ENCODE measurements at places on chromosomes 5 and 9.

- no peak for DNase-seq
These were observed 120.6 kb upstream of the GABRP start for GRCh38 chr5:170662966-170663365.

GRCh38 chr5:87007737-87008136, 259.9 kb upstream of the RASA1 start:
- DNase-seq: no peak

DNA sequence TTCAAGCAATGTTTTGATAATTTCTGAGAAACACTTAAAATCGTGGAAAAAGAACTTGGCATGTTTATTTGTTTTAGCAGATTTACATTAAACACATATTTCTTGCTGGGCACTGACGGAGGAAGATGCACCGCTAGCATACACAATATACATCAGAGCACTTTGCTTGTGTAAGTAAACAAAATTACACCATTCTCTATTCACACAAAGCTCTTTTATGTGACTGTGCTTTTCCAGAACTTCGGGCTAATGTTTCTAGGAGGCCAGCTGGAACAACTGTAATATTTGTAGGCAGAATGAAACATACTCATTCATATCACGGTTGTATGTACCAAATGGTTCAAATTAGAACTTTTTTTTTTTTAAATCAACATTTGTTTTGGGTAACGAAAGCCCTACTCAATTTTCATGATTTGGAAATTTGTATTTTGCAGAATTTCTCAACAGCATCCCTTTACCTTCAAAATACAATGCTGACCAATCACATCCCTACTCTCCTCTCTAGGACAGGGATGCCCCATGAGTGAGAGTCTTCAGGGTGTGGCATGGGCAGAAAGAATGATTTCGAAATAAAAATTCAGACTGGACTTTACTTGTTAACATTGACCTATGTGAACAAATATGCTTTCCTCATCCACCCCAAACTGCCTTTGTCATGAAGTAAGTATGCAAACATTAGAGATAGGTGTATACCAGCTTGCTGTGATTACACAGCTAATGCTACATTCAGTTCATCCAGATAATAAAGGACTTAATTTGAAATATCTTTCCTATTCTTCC, 425.1 kb downstream of the BNC2 start:
- DNase-seq: no peak

GRCh38 chr5:156475182-156476157, 148.5 kb downstream of the SGCD start:
- DNase-seq: no peak

- no peak for DNase-seq
These were observed 316.9 kb downstream of the KCNN2 start for GRCh38 chr5:114678778-114679177.

DNA sequence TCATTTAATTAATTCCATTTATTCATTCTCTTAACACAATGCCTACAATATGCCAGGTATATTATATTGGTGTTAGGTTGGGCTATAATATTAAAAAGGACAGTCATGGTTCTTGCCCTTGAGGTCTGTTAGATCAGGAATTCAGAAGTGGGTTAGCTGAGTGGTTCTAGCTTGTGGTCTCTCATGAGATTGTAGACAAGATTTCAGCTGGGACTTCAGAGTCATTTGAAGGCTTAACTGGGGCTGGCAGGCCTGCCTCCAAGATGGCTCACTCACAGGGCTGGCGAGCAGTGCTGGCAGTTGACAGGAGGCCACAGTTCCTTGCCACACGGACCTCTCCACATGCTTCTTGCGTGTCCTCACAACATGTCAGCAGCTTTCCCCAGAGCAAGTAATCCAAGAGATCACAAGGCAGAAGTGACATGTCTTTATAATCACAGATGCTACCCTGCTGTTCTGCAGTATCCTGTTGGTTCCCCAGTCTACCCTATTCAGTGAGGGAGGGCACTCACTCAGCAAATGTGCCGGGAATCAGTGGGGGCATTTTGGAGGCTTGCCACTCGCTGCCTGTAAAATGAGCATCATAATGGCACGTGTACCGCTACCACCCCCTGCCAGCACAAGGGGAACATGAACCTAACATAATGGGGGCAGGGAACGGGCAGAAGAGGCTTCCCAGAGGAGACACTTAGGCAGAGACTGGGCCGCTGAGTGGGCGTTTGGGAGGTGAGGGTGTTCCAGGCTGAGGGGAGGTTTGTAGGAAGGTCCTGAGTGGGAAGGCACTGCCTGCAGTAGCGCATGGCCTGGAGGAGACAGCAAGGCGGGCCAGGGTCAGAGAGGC, 70.0 kb downstream of the EXOSC2 start:
- DNase-seq: no peak

GRCh38 chr5:74021126-74021525, 395.1 kb downstream of the ARHGEF28 start:
- DNase-seq: peak; percentile 18

GRCh38 chr5:12652201-12652600, 748.0 kb upstream of the CTNND2 start:
- no peak for DNase-seq

DNA sequence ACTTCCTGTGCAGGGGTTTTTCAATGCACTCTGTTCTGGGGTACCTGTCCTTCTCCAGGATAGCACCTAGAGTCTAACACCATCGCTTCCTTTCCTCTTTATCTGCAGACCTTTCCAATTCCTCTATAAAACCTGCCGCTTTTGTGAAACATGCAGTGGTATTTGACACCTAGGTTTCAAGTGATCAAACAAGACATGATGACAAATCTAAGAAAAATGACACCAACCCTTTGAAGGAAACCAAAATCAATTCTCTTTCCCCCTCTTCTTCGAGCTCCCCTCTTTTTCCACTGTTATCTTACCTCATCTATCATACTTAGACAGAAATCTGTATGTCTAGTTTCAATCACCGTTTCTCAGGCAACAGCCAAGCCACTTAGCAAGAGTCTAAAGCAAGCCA, 25.6 kb upstream of the RANBP17 start:
- DNase-seq: no peak

- DNase-seq: no peak
These were observed 405.7 kb upstream of the EDIL3 start for GRCh38 chr5:84790406-84790805.

DNA sequence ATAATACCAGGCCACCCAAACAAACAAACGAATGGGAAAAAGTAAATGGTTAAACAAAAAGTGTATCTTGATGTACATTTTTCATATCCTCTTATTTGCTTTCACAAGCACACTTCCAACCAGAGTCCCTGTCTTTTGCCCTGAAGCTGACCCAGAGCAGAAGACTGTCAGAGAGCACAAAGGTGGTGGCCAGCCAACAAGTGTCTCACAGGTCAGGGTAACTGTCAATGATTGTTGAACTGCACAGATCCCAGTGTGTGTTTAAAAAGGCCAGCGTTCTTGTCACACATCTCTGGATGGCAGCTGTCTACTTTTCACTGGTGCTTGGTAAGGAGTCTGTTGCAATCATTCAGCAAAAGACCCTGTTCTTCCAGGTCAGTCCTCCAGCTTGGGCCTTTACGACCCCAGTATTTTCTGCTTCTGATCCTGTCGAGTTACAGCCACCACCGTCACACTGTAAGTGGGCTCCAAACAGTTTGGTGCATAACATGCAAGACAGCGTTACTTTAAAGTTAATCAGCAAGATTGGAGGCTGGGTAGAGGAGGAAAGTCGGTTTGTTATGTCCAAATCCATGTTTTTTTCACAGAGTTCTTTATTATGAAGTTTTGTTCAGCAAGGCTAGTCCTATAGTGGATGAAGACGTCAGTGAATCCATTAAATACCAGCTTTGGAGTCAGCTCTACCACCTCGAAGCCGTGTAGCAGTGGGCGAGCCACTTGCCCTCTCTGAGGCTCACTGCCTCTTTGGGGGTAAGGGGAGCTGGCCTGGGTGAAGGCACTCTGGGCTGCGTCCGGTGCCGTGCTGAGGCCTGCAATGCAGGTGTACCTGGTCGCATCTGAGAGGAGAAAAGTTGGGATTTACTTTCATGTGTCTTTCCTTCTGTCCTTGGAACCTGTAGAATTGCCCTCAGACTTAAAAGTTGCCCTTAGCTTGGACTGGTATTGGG, 265.7 kb downstream of the AOPEP start:
- no peak for DNase-seq

GRCh38 chr5:120792477-120792876, 328.4 kb downstream of the PRR16 start:
- no peak for DNase-seq

GRCh38 chr5:86964889-86965288, 302.8 kb upstream of the RASA1 start:
- no peak for DNase-seq

DNA sequence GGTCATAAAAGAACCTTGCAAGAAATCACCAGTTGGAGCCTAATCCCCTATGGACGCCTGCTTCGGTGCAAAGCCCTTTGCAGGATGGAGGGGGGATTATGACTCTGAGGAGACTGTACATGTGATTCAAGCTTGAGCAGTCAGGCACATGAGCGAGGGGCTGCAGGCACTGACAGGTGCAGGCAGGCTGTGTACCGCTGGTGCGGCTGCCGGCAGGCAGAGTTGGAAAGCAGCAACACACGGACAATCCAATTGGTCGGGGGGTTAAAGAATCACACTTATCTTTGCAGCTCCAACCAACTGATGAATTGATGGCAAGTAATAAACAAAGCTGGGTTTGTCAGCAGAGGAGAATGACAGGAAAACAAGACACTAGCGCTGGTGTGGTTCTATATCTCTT, 5.7 kb downstream of the WHRN start:
- DNase-seq: no peak

DNA sequence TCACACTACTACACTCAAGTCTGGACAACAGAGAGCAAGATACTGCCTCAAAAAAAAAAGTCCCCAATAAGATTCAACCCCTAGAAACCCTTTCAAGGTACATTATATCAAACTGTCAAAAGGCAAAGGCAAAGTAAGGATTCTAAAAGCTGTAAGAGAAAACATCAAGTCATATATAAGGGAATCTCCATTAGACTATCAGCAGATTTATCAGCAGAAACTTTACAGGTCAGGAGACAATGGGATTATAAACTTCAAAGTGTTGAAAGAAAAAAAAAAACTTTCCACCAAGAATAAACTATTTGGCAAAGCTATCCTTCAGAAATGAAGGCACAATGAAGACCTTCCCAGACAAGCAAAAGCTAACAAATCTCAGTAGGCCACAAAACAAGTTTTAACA, 63.5 kb upstream of the DMRT1 start:
- no peak for DNase-seq

- DNase-seq: no peak
These were observed 247.0 kb upstream of the MEF2C start for GRCh38 chr5:89129941-89130340.

GRCh38 chr5:57738301-57738700, 255.7 kb upstream of the ACTBL2 start:
- DNase-seq: no peak

DNA sequence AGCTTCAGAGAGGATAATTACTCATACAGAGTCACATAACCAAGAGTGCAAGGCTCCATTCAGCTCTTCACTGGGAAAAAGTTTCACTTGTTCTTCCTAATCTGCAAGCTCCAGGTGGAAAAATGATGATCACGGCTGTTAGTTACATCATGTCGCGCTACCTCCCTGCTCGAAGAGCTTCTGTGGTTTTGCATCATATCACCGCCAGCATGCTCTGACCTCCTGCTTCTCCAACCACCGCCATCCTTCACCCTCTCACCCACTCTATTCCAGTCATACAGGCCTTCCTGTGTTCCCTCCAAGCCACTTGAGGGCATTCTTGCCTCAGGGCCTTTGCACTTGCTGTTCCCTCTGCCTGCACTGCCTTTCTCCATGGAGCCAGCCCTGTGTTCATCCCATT, 47.1 kb downstream of the COL27A1 start:
- no peak for DNase-seq

GRCh38 chr5:147321569-147321968, 86.7 kb downstream of the STK32A start:
- DNase-seq: no peak

GRCh38 chr5:118905196-118905595, 83.2 kb downstream of the DTWD2 start:
- DNase-seq: no peak

DNA sequence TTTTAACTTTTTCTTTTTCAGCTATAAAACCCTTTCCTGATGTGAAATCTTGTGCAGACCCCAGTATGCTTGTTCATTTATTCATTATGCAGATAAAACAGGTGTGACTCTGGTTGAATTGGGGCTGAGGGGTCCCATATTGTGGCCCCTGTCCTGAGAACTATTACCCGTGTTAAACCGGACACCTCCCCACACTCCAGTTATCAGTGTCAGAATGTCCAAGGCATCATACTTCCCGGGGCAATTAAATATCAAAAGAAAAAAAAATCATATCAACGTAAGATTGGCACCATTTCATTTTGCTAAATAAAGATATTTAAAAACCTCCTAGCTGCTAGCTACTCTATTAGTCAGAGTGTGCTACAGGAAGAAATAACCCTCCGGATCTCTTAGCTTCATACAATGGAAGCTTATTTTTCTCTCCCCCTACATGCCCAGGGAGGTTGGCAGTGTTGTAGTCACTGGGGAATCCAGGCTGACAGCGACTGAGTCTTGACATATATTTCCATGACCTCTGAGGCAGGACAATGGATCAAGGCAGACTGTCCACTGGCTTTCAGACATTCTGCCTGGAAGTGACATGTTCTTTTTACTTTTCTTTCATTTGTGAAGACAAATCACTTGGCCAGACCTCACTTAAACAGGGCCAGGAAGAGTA, 170.0 kb downstream of the SEC61B start:
- DNase-seq: no peak

DNA sequence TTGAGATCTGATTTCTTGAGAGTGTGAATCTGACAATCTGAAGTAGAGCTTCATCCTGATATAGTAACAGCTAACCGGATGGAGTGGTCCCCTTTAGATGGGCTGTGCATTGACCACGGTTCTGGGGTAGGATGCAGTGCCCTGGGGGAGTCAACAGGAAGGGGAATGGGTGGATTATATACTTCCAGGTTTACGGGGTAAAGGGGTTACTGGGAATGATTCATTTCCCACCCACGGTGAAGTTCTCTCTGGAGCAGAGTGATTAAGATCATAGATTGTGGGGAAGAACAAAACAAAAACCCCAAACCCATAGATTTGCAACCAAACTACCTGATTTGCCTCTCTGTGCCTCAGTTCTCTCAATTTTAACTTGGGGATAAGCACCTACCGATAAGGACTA, 1.5 kb upstream of the B4GALT7 start:
- no peak for DNase-seq

DNA sequence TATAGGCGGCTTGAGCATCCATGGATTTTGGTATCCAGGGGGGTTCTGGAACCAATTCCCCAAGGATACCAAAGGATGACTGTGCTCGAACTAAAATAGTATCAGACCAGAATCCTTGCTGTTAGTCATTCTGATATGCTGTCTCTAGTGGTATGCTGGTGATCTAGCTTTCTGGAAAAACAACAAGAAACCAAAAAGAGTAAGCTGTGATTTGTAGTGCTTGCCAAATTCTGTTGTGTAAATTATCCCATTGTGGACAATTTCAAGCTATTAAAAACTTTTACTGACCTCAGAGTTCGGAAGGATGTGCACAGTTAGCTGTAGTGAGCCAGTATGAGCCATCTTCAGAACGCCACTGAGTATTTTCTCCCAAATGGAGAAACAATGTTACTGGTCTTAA, 99.0 kb upstream of the FBN2 start:
- no peak for DNase-seq
